Bronchial epithelial cell (primary cell): ENCODE measurements at places on chromosomes 3 and 15. TPM values are rescaled to one million over a fixed set of nuclear protein-coding genes. Genes with fewer than 3 reads are reported as not detected.

Gene FOXL2
- total RNA-seq: 0.26 and 0.51 TPM in 2 replicates

Gene EPHB3
- 9.2 and 16.8 TPM in 2 replicates for total RNA-seq

Gene CTXND1
- not detected in 2 replicates for total RNA-seq

Gene NR2F2
- 1.4 and 1.6 TPM in 2 replicates for total RNA-seq

Gene THBS1
- 37.8 and 162 TPM in 2 replicates for total RNA-seq

Gene GHSR
- total RNA-seq: not detected in 2 replicates

Gene A4GNT
- not detected in 2 replicates for total RNA-seq

Gene ATP10A
- total RNA-seq: 0.26 and 1.8 TPM in 2 replicates

Gene SCAMP2
- 20.5 and 30.7 TPM in 2 replicates for total RNA-seq

Gene ITPKA
- 0.79 and 3.1 TPM in 2 replicates for total RNA-seq

Gene C3orf85
- total RNA-seq: not detected in 2 replicates

Gene LYZL4
- not detected in 2 replicates for total RNA-seq

Gene DZIP1L
- total RNA-seq: 0.77 and 2.1 TPM in 2 replicates

Gene CMTM8
- total RNA-seq: 0.79 and 1.2 TPM in 2 replicates

Gene INAFM2
- 6.3 and 6.8 TPM in 2 replicates for total RNA-seq

Gene CNBP
- total RNA-seq: 371 and 535 TPM in 2 replicates

Gene TM4SF1
- 23.2 and 63.9 TPM in 2 replicates for total RNA-seq

Gene TMEM158
- 1.3 and 1.6 TPM in 2 replicates for total RNA-seq
